ENCODE measurements at places on chromosomes 3 and 15. TPM values are rescaled to one million over a fixed set of nuclear protein-coding genes. Genes with fewer than 3 reads are reported as not detected.

The C15orf61 gene
- 3.8 TPM for total RNA-seq

The RBM5 gene
- total RNA-seq: 214 TPM

GRCh38 chr3:166580561-166580960 is 743.3 kb upstream of the BCHE start:
- no peak for DNase-seq

- no peak for DNase-seq
Observed at GRCh38 chr3:55000953-55001352, 73.1 kb upstream of the LRTM1 start.
